Gastroesophageal sphincter (tissue), 4 donors: ENCODE measurements at places on chromosomes 6 and 20. TPM values are rescaled to one million over a fixed set of nuclear protein-coding genes. Genes with fewer than 3 reads are reported as not detected.

The TNXB gene
- 148 TPM for total RNA-seq

DNA sequence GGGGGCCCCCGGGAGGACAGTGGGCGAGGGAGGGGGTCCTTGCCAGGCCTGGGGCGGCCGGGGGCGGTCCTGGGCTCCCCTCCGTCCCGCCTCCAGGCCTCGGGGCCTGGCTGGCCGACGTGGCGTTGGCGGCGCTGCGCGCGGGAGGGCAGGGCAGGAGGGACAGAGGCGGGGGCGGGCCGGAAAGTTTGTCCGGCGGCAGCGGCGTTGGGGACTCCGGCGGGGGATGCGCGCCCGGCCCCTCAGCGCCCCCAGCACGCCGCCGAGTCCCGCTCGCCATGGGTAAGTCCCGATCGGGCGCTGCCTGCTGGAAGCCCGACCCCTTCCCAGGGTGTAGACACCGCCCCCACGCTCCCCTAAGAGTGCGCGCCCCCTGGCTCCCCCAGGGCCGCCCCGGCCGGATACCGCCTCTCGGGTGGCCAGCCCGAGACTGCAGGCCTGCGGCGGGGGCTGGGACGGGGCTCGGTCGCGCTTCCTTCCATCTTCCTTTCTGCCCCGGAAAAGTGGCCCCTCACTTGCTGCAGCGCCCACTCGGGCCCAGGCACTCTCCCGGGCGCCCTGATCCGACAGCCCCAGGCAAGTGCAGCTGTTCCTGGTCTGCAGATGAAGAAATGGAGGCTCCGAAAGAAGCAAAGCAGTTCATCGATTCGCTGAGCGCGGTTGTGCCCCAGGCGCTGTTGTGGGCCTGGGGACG lies at the start of gene SLC2A10:
TSS of gene SLC2A10 (plus strand) at position 191 of the 694 bp plus-strand sequence. CDS start at position 279, 88 bp downstream.
- ATAC-seq: peak; percentile 77

DNA sequence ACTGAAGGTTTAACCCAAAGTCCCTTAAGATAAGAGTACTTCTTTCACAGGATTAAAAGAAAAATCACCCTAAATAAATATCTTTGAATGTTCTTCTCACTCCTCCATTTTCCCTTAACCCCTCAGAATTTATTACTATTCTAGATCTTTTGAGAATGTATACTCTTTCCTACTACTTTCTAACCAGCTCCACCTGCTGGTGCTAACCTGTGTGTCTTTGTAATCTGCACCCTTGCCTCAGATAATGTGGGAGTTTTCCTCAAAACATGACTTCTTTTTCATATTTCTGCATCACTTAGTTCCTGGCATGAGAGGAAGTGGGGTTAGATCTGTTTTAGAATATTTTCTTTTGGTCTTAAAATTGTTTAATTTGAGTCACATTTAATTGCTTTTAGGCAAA lies 394.2 kb downstream of the BMP2 start:
- no peak for ATAC-seq

- no peak for ATAC-seq
These were observed 76.7 kb upstream of the IYD start for GRCh38 chr6:150291968-150292710.

DNA sequence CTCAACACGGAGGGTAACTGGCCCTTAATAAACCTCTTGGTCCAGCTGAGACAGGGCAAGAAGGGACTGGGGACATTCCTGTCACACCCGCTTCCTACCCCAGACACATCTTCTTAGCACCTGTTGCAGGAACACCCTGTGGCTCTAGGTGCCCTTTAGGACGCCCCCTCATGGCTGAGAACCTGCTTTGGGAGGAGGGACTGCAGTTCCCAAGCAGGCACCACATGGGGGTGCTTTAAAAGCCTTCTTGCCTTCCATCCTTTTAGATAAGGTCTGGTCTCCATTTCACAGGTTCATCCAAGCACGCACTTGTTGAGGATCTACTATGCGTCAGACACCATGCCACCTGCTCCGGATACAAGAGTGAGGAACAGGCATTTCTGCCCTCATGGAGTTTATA lies 26.6 kb downstream of the NSFL1C start:
- no peak for ATAC-seq

The CAGE1 gene
- not detected for total RNA-seq

DNA sequence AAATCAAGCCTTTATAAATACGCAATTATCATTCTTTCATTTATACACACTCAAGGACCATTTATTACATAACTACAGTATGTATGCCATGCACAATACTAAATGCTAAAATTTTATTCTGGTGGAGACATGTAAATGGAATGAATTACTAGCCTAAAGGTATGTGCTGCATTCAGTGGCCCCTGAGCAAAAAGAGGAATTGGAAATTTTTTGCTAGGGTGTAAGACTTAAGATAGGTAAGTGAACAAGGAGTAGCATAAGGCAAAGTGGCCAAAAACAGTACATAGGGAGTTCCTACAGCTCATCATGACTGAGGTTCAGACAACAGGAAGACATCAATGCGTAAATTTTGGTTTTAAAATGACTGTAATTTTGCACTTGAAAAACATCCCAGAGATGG lies 2.3 kb upstream of the MTFR2 start:
- no peak for ATAC-seq

GRCh38 chr6:81228912-81229555 lies 523.4 kb downstream of the TENT5A start:
- ATAC-seq: no peak

The NUS1 gene
- total RNA-seq: 23.2 TPM

The MTFR2 gene
- 0.62 TPM for total RNA-seq

DNA sequence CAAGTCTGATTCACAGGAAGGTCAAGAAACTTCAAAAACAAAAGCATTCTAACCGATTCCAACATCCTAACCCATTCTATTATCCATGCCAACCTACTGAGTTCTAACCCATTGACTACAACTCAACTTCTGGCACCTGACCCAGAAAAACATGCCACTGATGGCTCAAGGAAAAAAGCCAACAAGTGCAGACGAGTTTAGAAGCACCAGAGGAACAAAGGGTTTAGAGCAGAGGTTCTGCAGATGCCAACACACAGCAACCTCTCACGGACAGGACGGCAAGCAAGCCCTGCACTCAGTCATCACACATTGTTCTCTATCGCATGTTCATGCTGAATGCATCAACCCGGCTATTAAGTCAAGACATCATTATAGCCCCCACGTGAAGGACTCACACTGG lies 25.2 kb upstream of the MC3R start:
- no peak for ATAC-seq

The PSORS1C2 gene
- total RNA-seq: not detected

DNA sequence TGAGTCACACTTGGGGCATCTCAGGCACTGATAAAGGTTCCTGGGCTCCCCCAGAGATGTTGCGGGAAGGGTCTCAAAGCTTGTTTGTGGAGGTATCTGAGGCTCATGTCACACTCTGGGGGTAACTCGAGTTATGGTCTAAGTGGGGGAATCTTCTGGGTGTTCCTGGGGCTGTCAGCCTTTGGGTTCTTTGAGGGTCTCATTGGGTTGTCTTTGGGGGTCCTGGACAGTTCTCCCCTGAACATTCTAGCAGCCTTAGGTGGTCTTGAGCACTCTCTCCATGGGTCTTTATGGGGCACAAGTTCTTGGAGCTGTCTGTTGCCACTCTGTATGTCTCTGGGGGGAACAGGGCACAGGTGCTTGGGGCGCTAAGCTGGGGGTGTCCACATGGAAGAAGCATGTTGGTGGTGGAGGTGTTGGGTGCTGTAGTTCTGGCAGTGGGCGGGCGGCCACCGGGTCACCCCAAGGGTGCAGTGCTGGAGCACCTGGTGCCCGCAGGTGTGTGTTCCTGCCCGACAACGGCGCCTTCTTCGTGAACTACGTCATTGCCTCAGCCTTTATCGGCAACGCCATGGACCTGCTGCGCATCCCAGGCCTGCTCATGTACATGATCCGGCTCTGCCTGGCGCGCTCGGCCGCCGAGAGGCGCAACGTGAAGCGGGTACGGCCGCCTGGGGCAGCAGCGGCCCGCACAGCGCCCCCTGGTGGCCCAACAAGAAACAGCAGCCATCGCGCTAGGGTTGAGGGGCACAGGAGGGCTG lies 7.1 kb upstream of the CAPN11 start:
- ATAC-seq: peak; percentile 85

The CLDN20 gene
- total RNA-seq: 0.27 TPM

DNA sequence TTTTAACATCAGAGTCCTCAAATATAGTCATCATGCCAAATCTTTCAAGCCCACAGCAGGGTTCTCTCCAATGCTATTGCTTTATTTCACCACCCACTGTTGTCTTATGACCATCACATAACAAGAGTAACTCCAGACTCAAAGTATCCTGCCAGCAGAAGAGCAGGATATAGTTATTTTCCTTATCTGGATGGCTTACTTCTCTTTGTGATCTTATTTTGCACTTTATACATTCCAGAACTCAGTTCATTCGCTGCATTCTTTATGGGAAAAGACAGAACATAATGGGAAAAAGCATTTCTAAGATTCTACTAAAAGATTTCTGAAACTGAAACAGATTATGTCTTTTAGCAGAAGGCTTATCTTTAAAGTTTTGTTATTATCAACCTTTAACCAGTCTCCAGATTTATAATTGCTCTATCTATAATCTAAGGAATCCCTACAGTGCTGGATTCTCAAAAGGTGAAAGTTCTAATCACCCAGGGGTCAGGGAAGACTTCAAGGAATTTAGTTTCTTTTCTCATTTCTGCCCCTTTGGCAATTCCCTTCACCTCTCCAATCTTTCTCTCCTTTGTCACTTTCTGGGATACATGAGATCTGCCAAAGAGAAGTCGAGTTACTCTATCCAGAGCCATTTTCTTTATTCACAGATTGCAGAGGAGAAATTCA lies 190.4 kb downstream of the TPBG start:
- no peak for ATAC-seq

GRCh38 chr20:49230561-49231133 lies 11.4 kb downstream of the DDX27 start:
- peak; percentile 53 for ATAC-seq

- no peak for ATAC-seq
These were observed 22.3 kb downstream of the FOXA2 start for GRCh38 chr20:22561965-22562577.

The HLA-DOA gene
- 1.6 TPM for total RNA-seq

DNA sequence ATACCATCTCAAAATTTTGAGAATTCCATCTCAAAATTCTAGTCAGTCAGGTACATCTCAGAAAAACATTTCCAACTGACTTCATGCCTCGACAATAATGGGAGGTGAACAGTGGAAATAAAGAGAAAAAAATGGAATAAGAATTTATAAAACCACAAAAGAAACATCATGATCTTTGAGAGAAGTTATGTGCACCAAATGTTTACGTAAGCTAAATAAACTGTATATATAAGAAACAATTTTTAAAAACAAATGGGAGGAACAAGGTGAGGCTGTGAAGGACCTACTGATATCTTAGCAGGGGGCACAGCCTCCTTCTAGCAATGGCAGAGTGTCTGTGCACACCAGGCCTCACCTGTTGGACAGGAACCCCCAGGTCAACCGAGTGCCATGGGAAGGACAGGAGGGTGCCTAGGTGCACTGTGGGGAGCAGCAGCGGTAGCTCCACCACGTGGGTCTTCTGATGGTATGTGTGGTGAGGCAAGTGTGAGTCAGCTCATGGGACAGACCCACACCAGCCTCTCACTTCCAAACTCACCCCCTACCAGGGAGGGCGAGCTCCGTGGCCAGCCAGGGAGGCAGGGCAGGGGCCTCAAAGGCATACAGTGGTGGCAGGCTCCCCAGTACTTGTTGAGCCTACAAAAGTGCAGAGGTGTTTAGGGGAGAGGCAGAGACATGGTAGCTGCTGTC lies 23.2 kb downstream of the DIDO1 start:
- ATAC-seq: no peak

The ADAM33 gene
- 74.3 TPM for total RNA-seq

GRCh38 chr6:54335871-54336270 lies 27.6 kb downstream of the TINAG start:
- ATAC-seq: peak; percentile 75

The PRL gene
- total RNA-seq: not detected

GRCh38 chr6:54194067-54194466 lies 82.8 kb downstream of the MLIP start:
- no peak for ATAC-seq

DNA sequence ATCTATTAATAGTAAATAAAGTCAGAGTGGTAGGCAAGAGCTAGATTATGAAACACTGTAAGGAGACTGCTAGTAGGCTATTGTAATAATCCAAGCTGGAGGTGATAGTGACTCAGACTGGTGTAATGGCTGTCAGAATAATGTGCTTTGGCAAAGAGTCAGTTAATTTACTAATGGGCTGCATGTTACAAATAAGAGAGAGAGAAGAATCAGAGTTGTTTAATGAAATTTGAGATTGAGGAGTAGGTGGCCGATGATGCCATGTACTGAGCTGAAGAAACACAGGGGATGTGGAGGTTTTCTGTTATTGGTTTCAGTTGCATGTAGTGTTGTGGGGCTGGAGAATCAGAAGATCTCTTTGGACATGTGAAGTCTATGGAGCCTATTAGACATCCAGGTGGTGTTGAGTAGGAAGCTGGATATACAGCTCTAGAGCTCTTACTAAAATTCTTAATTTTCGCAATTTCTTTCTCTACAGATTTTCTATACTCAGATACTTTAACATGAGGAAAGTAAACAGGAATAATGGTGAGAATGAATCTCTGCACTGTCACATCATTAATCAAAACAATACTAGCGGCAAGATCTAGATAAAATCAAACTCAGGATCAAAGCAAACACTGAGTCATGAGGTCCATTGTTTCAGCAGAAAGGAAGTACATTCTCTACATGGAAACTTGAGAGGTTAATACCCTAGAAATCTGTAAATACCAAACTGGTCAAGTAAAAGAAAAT lies 167.7 kb downstream of the SIM1 start:
- ATAC-seq: no peak

DNA sequence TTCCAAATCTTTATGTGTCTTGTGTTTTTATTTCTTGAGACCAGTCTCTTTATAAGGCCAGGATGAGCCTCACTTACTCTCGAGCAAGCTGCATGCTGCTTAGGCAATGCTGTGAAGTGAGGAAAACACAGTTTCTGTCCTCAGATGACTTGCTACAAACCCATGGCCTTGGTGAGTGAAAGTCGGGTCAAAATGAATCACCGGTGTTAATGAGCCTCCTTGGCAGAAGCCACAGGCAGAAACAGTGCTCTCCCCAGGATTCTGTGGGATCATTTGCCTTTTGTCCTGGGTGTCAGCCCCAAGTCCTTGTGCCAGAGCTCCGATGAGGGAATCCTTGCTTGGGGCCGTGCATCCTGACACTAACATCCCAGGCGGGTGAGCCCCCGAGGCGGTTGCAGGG lies 482.5 kb downstream of the QKI start:
- peak; percentile 88 for ATAC-seq

The ADGB gene
- not detected for total RNA-seq

GRCh38 chr6:152566103-152566875 lies 70.9 kb downstream of the SYNE1 start:
- ATAC-seq: no peak

- ATAC-seq: peak; percentile 27
These were observed 124.8 kb upstream of the NEDD9 start for GRCh38 chr6:11357285-11357684.

The LTA gene
- total RNA-seq: not detected

The FAM229B gene
- 9.5 TPM for total RNA-seq
